ENCODE measurements at places on chromosomes 2 and 18.

DNA sequence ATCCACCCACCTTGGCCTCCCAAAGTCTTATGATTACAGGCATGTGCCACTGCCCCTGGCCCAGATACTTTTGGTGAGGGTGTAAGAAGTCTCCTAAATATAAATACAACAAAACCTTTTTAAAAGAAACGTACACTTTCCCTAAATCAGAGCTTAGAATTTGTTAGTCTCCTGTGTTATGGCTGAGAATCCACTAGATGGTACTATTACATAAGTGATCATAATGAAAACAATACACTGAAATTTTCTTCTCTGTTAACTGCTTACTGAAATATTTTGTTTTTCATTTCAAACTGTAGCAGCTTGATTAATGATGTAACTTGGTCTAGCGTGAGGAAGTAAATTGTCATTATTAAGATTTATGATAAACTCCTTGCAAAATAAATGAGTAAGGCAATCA is 74.8 kb upstream of the FAM98A start:
- H3K27ac ChIP-seq, result no peak overlapping the region
- H3K4me3 ChIP-seq, result no peak overlapping the region
- no peaks in the 10 kb centered on the region for H3K4me1 ChIP-seq

DNA sequence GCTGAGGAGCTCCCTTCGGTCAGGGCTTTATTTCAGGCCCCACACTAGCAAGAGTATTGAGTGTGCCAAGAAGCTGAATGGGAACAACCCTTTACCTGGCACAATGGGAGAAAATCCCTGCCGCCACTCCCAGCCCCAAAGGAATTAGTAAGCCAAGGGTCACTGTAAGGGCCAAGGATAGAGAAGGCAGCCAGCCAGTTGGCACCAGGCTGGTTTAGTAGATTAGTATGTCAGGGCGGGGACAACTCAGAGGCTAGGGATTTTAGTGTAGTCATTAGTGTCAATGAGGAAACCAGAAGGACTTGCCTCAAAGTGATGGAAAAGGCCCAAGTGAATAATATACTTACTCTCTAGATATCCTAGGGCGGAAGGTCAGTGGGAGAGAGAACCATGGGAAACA is 34.9 kb upstream of the CYP26B1 start:
- DNase-seq, result no peak
- no peaks in the 10 kb centered on the region for H3K36me3 ChIP-seq
- H3K4me1 ChIP-seq, result no peaks in the 10 kb centered on the region
- no peaks in the 10 kb centered on the region for H3K27me3 ChIP-seq

DNA sequence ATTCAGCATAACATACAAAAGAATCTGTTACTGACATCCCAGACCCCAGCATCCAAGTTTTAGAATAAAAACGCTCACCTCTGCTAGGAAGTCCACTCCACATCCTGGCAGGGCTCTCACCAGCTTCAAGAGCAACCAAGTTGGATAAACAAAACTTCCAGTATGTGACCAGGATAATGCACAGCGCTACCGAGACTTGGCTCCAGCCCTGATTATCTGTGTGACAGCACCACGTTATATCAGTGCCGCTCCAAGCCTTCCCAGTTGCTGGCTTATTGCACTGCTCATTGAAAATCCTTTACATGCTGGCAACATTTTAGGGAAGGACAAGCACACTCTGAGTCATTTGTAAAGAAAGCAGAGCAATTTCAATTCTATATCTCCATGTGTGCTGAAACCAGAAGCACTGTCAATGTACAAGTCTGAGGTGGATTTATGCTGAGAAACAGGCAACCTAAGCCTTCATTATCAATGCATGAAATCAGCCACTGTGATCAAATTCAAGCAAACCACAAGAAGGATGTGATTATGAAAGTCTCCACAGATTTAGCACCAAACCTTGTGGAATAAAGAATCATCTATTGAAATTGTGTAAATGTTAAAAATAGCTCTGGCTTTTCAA is 115.7 kb downstream of the ZNF385B start:
- H3K27me3 ChIP-seq, result no peaks in the 10 kb centered on the region
- H3K36me3 ChIP-seq, result no peaks in the 10 kb centered on the region
- no peaks in the 10 kb centered on the region for H3K4me1 ChIP-seq
- no peak for DNase-seq

DNA sequence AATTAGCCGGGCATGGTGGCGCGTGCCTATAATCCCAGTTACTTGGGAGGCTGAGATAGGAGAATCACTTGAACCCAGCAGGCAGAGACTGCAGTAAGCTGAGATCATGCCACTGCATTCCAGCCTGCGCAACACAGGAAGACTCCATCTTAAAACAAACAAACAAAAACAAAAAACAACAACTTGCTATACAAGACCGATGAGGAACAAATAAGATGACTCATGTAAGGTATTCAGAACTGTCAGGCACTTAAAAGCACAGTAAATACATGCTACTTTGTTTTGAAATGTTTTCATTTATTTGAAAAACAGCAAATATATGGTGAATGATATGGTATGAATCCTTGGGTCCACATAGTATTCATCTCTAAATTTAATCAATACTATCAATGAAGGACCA is 66.7 kb downstream of the TRIP12 start:
- no peaks in the 10 kb centered on the region for H3K27me3 ChIP-seq
- no peak overlapping the region for H3K27ac ChIP-seq
- no peak for DNase-seq
- no peak overlapping the region for H3K4me3 ChIP-seq

Measured in naive thymus-derived CD4-positive, alpha-beta T cell (primary cell).